ENCODE measurements at places on chromosomes 5 and 9.

DNA sequence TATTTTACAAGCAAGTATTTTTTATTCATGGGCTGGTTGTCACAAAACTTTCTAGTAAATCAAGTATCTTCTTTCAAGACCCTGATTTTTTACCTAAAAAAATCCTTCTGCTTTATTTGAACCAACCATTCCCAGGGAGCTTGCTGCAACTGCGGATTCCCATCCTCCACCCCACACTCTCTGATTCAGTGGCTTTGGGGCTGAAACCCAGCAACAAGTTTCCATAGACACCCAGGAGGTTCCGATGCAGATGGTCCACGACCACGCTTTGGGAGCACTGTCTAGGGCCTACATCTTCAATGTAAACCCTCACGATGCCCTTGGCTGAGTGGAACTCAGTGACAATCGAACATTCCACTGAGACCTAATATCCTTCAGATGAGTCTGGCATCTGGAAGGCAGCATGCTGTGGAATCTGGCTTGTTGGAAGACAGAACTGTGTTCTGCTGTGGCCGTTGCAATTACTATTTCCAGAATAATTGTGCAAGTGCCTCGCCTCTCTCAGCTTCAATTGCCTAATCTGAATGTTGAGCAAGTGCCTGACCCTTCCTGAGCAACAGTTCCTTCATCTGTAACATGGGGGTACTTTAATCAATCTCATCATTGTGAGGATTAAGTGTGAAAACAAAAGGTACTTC lies 105.1 kb downstream of the INSYN2B start:
- DNase-seq, result peak; percentile 65

- DNase-seq, result peak; percentile 40
These were observed 57.1 kb downstream of the FOXD1 start for GRCh38 chr5:73391441-73391881.

DNA sequence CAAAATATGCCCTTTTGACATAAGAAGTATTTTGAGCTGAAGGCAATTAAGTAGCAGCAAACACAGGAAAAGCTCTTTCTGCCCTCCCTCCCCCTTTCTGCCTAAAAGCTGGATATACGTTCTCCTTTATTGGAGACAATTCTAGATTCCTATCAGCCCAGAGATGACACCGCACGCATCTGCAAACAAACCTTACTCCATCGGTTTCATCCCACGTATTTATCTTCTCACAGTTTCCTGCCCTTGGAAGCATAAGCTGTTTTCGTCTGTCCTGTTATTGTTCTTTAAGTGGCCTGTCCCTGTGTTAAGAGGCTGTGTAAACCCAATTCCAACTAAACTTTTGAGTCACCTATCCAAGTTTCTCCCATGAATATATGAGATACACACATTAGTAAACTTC lies 11.8 kb downstream of the TBC1D9B start:
- no peak for DNase-seq

DNA sequence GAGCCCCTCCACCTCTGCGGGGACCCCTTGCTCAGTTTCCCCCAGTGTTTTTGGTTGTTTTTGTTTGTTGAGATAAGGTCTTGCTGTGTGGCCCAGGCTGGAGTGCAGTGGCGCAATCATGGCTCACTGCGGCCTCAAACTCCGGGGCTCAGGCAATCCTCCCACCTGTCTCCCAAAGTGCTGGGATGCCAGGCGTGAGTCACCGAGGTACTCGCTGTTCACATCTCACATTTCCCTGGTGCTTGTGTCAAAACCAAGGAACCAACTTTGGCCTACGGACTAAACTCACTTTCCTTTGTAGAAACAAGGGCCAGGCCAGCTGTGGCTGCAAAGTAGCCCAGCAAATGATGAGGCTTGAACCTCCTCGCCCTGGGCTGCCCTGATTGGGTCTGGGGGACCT lies 9.7 kb upstream of the AJM1 start:
- DNase-seq, result no peak

- peak; percentile 56 for DNase-seq
These were observed 36.6 kb downstream of the SEMA4D start for GRCh38 chr9:89461265-89461664.

DNA sequence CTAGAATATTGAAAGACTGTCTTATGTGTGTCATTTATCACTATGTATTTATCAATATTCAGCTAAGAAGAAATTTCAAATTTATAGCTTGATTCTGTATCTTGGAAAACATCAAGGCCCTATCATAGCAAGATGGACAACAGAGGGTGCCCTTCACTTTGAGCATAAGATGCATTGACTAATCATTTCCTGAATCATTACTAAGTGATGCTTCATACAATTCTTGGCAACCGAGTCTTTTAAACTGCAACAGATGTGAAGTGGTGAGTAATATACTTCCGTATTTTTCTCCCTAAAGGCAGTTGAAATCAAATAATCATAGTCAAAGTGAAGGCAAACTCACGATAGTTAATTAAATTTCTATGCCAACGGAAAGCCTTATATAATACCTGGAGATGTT lies 318.6 kb upstream of the RGMB start:
- DNase-seq, result peak; percentile 92

GRCh38 chr5:50745221-50745910 lies 78.9 kb downstream of the PARP8 start:
- no peak for DNase-seq

- DNase-seq, result peak; percentile 14
These were observed 30.8 kb downstream of the ZSWIM6 start for GRCh38 chr5:61362796-61363368.

DNA sequence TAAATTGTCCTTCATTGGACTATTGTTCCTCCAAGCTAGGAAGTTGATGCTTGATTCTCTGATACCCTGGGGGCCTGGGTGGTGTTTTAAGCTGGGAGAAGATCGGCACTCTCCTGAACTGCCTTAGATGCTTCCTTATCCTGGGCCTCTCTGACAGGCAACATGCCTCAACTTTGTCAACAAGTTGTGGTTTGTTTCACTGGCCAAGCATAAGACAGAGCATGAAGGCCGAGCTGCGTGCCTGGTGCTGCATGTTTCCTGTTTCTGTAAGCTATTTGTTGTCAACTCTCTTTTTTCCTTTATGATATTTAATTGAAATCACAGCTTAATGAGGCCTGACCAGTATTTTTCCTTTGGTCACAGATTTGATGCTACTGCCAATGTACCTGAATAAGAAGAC lies 187.6 kb upstream of the TNC start:
- no peak for DNase-seq
